ENCODE measurements at places on chromosomes 16 and 17.

GRCh38 chr16:8898660-8899318 is 16.6 kb downstream of the LITAFD start:
- no peak overlapping the region for H3K4me3 ChIP-seq
- peaks cover 7% of the 10 kb centered on the region for H3K4me1 ChIP-seq
- H3K27me3 ChIP-seq: no peaks in the 10 kb centered on the region
- peak overlapping the region; percentile 45 for H3K27ac ChIP-seq
- no peak for DNase-seq

- no peak for DNase-seq
- H3K27me3 ChIP-seq: peaks cover 12% of the 10 kb centered on the region
- no peak overlapping the region for H3K4me3 ChIP-seq
- H3K36me3 ChIP-seq: no peaks in the 10 kb centered on the region
Observed at GRCh38 chr17:74001145-74001544, 202.3 kb upstream of the RPL38 start.

- H3K27ac ChIP-seq: no peak overlapping the region
- peaks cover 34% of the 10 kb centered on the region for H3K4me1 ChIP-seq
- no peak overlapping the region for H3K4me3 ChIP-seq
- no peaks in the 10 kb centered on the region for H3K36me3 ChIP-seq
Observed at GRCh38 chr16:77897831-77898605, 109.7 kb downstream of the VAT1L start.

- H3K27me3 ChIP-seq: no peaks in the 10 kb centered on the region
- no peak for DNase-seq
- H3K27ac ChIP-seq: no peak overlapping the region
Observed at GRCh38 chr16:74561626-74562025, 45.3 kb downstream of the GLG1 start.

GRCh38 chr17:73791631-73792030 is 147.4 kb upstream of the SDK2 start:
- peaks cover 21% of the 10 kb centered on the region for H3K27me3 ChIP-seq
- H3K36me3 ChIP-seq: no peaks in the 10 kb centered on the region
- no peak overlapping the region for H3K27ac ChIP-seq
- H3K4me3 ChIP-seq: no peak overlapping the region
- DNase-seq: no peak
- H3K4me1 ChIP-seq: peaks cover 31% of the 10 kb centered on the region

GRCh38 chr17:67696853-67697498 is 20.8 kb upstream of the NOL11 start:
- H3K4me1 ChIP-seq: no peaks in the 10 kb centered on the region
- H3K4me3 ChIP-seq: no peak overlapping the region
- DNase-seq: no peak
- peaks cover 5% of the 10 kb centered on the region for H3K27me3 ChIP-seq
- H3K27ac ChIP-seq: no peak overlapping the region

GRCh38 chr16:67071476-67072048 is 38.2 kb upstream of the PHAF1 start:
- no peaks in the 10 kb centered on the region for H3K27me3 ChIP-seq
- no peak overlapping the region for H3K4me3 ChIP-seq

- no peaks in the 10 kb centered on the region for H3K4me1 ChIP-seq
- H3K36me3 ChIP-seq: no peaks in the 10 kb centered on the region
- no peak for DNase-seq
- H3K4me3 ChIP-seq: no peak overlapping the region
- H3K27me3 ChIP-seq: no peaks in the 10 kb centered on the region
Observed at GRCh38 chr16:9837481-9837880, 344.7 kb downstream of the GRIN2A start.

DNA sequence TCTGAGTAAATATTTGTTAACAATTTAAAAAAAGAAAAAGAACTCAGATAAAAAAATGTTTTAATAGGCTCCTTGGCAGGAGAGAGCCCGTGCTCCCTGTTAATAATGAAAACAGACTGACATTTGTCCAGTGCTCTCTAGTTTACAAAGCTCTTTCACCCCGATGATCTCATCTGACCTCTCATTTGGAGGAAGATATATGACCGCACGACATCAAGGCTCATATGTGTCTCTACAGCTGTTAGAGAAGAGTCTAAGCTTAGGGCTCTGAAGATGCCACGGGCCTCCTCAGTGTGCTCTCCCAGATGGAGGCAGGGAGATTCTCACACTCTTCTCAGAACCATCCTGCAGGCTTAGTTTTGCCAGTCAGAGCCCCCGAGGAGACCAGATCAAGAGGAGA is 280.8 kb upstream of the IRX5 start:
- H3K4me1 ChIP-seq: peaks cover 64% of the 10 kb centered on the region
- H3K27ac ChIP-seq: peak overlapping the region; percentile 78
- H3K36me3 ChIP-seq: no peaks in the 10 kb centered on the region
- peaks cover 9% of the 10 kb centered on the region for H3K27me3 ChIP-seq
- peak overlapping the region; percentile 26 for H3K4me3 ChIP-seq

- H3K36me3 ChIP-seq: peaks cover 38% of the 10 kb centered on the region
- DNase-seq: no peak
- peak overlapping the region; percentile 93 for H3K27ac ChIP-seq
Observed at GRCh38 chr17:58993311-58993710, 113.4 kb downstream of the TRIM37 start.

DNA sequence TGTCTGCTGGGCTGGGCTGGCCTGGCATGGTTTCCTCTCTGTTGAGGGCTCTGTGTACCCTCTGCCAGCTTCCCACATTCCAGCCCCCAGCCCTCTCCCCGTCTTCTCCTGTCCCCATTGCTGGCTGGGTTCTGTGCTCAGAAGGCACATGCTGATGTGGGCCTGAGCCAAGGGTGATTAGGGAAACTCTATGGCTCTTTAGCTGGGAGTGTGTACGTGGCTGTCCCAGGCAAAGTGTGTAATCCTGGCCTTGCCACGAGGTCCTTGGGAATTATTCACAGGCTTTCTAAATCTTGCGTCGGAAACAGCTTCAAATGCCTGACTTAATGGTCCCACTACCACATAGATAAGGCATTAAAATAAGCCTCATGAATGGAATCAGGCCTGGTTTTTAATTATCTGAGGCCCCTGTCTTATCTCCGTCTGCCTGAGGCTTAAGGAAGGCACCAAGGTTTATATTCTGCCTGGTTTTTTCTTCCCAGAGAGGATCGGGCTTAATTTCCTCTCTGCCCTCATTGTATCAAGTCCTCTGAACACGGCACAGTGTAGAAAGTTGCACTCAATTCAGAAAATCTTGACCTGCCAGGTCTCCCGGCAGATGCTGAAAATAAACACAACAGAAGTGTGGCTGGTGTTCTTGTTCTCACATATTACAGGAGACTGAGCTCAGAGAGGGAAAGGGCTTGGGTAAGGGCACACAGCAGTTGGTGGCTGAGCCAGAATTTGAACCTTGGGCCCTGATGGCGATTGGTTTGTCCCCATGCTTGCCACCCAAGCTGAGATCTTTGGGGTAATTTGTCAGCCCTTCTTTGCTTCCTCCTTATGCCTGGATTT is 52.9 kb upstream of the LGALS9 start:
- peak overlapping the region; percentile 96 for H3K27ac ChIP-seq
- H3K36me3 ChIP-seq: no peaks in the 10 kb centered on the region
- peaks cover 58% of the 10 kb centered on the region for H3K4me1 ChIP-seq
- peaks cover 7% of the 10 kb centered on the region for H3K27me3 ChIP-seq
- DNase-seq: no peak

GRCh38 chr16:81163671-81164070 is 67.5 kb upstream of the GCSH start:
- H3K27me3 ChIP-seq: peaks cover 19% of the 10 kb centered on the region
- no peak for DNase-seq
- H3K4me1 ChIP-seq: peaks cover 5% of the 10 kb centered on the region

DNA sequence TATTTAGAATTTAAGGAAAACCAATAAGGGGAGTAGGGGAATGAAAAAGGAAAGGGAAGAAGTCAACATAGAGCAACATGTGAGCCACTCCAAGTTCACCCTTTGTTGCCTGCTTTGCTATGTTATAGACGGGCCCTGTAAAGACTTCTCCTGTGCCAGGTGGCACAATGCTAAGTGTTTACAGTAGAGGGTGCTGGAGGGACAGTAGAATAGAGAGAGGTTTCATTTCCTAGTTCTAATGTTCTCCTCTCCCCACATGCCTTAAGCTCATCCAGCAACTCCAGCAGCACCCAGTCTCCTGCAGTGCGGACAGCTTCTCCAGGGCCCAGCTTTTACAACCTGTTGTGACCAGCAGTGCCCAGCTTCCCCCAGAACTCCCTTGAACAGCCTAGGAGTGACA is 468.0 kb downstream of the HS3ST3B1 start:
- peaks cover 4% of the 10 kb centered on the region for H3K36me3 ChIP-seq
- H3K27me3 ChIP-seq: peaks cover 7% of the 10 kb centered on the region
- H3K4me1 ChIP-seq: peaks cover 3% of the 10 kb centered on the region
- H3K4me3 ChIP-seq: no peak overlapping the region
- no peak overlapping the region for H3K27ac ChIP-seq
- no peak for DNase-seq

- peak; percentile 79 for DNase-seq
- peaks cover 70% of the 10 kb centered on the region for H3K4me1 ChIP-seq
- peak overlapping the region; percentile 91 for H3K27ac ChIP-seq
- peaks cover 9% of the 10 kb centered on the region for H3K36me3 ChIP-seq
- H3K27me3 ChIP-seq: peaks cover 3% of the 10 kb centered on the region
Observed at GRCh38 chr16:29807426-29808218, 1.3 kb downstream of the MAZ start.

GRCh38 chr16:27318392-27319256 is 4.8 kb downstream of the IL4R start:
- H3K27ac ChIP-seq: peak overlapping the region; percentile 49
- no peak overlapping the region for H3K4me3 ChIP-seq
- no peak for DNase-seq
- H3K4me1 ChIP-seq: peaks cover 27% of the 10 kb centered on the region
- H3K27me3 ChIP-seq: peaks cover 18% of the 10 kb centered on the region

DNA sequence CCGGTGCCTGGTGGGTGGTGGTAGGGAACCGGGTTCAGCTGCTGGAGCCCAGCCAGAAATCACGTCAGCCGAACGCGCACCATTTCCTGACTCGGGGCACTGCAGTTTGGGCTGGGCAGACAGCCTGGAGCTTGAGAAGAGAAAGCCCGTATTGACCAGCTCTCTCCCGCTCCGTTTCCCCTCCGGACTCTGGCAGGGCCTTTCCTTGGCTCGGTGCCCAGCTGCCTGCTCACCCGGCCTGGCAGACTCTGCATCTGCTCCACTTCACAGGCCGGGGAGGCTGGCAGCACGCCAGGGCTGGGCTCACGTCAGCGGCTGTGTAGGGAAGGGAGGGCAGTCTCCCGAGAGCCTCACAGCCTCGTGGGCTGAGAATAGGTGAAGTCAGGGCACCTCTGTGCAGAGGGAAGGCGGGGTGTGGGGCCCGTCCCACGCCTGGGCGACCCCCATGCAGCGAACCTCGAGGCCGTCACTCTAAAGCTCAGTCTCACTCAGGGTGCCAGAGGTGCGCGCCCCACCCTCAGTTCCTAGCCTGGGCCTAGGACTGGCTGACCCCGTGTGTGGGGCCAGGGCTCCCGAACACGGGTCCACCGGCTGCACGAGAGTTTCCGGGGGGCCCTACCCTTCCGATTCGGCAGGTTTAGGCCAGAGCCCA is 59.1 kb downstream of the OR1D5 start:
- H3K36me3 ChIP-seq: no peaks in the 10 kb centered on the region
- H3K27ac ChIP-seq: no peak overlapping the region
- peaks cover 3% of the 10 kb centered on the region for H3K27me3 ChIP-seq
- peaks cover 12% of the 10 kb centered on the region for H3K4me1 ChIP-seq

- no peaks in the 10 kb centered on the region for H3K4me1 ChIP-seq
- H3K4me3 ChIP-seq: no peak overlapping the region
- DNase-seq: no peak
- H3K27me3 ChIP-seq: no peaks in the 10 kb centered on the region
Observed at GRCh38 chr17:47145351-47145750, 43.7 kb downstream of the CDC27 start.

DNA sequence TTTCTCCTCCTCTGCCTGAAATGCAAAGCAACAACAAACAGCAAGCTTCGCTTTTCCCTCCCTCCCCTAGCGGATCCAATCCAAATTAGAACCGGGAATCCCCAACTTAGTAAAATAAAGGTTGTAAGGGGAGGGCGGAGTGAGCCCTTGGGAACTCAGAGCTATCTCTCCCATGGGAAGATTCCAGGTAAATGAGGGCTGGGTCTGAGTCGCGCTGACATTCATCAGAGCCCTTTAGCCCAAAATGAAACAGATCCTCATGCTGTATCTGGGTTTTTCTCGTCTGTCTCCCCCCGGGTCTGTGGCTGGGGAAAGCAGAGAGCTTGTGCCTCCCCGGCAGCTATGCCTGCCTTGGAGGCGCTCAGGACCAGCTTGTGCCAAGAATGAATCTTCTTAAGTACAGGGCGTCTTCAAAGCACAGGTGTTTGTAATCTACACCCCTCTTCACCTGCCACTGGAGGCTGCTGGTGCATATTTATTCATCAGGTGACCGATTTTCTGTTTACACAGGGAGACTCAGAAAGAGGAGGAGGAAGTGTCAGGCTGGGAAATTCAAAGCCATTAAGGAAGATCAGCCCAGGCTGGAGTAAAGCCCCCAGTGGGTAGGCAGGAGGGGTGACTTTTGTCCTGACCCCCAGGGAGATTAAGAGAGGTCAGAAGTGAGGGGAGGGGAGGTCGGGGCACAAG is 55.0 kb upstream of the GSE1 start:
- peak overlapping the region; percentile 87 for H3K4me3 ChIP-seq
- no peaks in the 10 kb centered on the region for H3K36me3 ChIP-seq
- peaks cover 69% of the 10 kb centered on the region for H3K4me1 ChIP-seq
- DNase-seq: no peak
- peaks cover 2% of the 10 kb centered on the region for H3K27me3 ChIP-seq
- H3K27ac ChIP-seq: peak overlapping the region; percentile 95

DNA sequence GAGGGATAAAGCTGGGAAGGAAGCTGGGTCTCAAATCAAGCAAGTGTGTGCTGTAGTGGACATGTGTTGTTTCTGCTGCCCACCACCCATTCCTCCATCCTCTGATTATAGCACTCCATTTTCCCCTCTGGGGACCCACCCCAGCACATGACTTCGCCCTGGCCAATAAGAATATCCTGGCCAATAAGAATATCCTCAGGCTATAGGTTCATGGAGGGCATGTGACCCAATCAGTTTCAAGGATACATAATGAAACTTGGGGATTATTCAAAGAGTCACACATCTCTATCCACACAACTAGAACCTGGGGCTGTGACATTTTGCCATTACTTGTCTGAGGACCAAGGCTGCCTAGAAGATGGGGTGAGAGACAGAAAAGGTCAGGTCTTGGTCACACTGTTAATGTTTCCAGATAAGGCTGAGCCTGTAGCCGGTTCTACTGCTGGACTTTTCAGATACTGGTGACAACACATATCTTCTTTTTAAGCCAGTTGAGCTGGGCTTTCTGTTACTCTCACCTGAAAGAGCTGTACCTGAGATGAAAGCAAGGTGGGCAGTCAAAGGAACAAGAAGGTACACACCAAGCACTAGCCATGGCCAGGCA is 33.7 kb downstream of the MYO18A start:
- H3K27me3 ChIP-seq: peaks cover 3% of the 10 kb centered on the region
- no peak overlapping the region for H3K27ac ChIP-seq
- no peak for DNase-seq
- peaks cover 2% of the 10 kb centered on the region for H3K36me3 ChIP-seq

DNA sequence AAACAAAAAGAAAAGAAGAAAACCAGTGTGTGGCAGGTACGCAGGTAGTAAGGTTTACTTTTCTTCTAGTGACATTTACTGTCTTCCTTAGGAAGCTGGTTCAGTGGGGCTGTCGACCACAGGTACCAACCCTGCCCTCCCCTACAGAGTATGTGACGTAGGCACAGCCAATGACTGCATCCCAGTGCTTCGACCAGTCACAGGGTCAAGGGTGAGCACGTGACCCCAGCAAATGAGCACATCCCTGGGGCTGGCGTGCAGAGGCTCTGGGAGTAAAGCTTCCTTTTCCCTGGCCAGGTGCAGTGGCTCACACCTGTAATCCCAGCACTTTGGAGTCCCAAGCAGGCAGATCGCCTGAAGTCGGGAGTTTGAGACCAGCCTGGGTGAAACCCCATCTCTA is 38.9 kb upstream of the PLCG2 start:
- H3K27ac ChIP-seq: no peak overlapping the region
- H3K4me3 ChIP-seq: no peak overlapping the region
- no peaks in the 10 kb centered on the region for H3K36me3 ChIP-seq
- peaks cover 15% of the 10 kb centered on the region for H3K27me3 ChIP-seq
- no peak for DNase-seq
- peaks cover 23% of the 10 kb centered on the region for H3K4me1 ChIP-seq

Data from nephron progenitor cell (in vitro differentiated cells).